ENCODE measurements at places on chromosomes 12 and 14.

DNA sequence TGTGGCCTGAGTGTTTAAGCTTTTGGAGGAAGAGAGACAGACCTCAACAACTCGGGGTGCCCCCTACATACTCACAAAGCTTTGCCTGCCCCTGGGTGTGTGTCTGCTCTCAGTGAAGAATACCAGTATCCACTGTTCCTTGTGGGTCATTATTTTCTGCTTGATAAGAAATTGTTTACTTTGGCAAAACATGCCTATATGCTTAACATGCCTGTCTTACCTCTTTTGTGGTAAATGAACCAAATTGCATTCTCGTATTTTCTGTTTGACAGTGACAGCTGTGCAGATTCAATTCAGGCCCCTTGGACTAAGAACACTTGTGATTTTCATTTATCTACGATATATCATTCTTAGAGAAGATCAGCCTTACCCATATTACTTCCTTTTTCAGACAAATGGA lies 50.6 kb upstream of the REP15 start:
- DNase-seq, result no peak

- no peak for DNase-seq
These were observed 1300.5 kb upstream of the TMEM132C start for GRCh38 chr12:126966498-126966897.

- DNase-seq, result no peak
These were observed 22.7 kb downstream of the SETD1B start for GRCh38 chr12:121826318-121827150.

DNA sequence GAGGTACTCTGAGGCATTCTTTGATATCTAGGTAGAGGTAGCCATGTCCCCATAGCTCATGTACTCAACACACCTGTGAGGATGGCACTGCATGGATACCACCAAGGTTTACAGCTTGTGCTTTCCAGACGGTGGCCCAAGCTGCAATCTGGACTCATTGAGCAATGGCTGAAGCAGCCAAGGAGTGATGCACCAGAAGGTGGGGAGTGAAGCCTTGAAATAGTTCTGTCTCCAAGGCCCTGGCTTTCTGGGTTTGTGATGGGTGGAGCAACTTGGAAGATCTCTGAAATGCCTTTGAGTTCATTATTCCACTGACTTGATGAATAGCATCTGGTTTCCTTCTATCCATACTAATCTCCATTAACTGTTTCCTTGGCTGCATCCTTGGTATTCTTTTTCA lies 290.0 kb upstream of the NOVA1 start:
- DNase-seq, result no peak

DNA sequence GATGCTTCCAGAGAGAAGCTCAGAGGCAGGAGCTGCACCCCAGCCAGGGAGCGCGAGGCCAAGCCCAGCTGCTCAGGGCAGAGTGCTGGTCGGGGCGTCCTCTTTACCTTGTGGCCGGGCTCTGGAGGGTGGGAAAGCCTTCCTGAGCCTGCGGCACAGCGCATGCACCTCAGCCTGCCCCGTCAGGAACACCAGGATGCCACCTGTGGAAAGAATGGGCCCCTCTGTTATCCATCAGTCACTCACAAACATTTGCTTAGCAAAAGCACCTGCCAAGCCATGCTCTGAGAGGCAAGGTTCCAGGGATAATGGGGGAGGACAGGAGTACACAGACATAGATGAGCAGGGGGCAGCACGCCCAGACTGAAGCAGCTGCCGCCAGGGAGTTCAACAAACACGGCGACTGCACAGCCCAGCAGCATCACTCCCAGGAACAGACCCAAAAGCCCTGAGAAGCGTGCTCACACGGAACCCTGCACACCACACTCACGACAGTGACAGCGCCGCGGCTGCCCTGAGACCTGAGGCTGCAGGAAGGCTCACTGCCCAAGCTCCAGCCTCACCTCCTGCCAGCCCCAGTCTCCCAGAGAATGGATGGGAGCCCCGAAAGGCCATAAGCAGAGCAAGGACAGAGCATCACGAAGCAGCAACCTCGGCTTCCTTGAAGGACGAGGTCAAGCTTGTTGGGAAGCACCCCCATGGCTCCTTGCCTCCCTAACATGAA lies 21.8 kb downstream of the DHX37 start:
- DNase-seq, result no peak

DNA sequence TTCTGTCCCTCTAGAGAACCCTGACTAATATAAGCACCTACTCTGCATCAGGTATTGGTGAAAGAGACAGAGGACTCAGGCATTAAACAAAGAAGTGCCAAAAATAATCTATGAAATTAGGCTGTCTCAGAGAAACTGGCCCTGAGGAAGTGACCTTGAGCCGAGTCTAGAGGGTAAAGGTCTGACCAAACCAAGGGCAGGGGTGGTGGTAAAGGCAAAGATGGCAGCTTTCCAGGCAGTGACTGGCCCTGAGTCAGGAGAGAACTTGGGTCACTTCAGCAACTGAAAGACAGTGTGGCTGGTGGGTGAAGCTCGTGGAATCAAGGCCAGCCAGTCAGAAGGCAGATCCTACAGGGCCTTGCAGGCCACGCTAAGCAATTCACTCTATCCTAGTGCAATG lies 30.6 kb downstream of the CDKL1 start:
- DNase-seq, result no peak

GRCh38 chr12:38501991-38502390 lies 185.4 kb downstream of the ALG10B start:
- no peak for DNase-seq

DNA sequence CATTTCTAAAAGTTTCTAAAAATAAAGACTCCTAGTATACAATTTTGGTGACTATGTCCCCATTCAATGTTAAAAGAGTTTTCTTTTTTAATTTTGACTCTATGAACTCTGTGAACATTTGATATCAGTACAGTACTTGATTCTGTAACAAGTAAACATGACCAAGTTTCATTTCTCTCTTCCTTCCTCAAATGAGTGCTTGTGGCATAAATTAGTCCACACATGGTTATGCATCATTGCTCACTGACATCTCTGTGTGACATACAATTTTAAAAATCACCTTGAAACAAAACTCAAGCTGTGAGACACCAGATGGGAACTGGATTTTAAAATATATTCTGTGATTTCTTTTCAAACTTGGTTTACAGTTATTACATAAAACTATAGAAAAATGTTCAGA lies 253.9 kb upstream of the MDGA2 start:
- no peak for DNase-seq

DNA sequence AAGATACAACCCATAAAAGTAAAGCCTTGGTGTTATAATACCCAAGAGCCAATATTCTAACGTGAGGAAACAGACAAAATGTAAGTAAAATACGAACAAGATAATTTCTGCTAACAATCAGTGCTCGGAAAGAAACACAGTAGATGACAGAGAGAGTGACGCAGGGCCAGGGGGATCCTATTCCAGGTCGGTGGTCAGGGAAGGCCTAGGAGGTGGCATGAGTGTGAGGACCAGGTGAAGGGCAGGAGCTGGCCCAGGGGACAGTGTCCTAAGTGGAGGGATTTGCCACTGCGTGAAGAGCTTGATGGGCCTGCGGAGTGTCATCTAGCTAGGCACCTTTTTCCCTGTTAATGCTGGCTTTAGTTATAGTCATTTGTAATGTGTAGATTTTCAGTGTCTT lies 35.3 kb downstream of the ETV6 start:
- no peak for DNase-seq

GRCh38 chr12:30580344-30580743 lies 115.3 kb downstream of the IPO8 start:
- DNase-seq, result no peak

DNA sequence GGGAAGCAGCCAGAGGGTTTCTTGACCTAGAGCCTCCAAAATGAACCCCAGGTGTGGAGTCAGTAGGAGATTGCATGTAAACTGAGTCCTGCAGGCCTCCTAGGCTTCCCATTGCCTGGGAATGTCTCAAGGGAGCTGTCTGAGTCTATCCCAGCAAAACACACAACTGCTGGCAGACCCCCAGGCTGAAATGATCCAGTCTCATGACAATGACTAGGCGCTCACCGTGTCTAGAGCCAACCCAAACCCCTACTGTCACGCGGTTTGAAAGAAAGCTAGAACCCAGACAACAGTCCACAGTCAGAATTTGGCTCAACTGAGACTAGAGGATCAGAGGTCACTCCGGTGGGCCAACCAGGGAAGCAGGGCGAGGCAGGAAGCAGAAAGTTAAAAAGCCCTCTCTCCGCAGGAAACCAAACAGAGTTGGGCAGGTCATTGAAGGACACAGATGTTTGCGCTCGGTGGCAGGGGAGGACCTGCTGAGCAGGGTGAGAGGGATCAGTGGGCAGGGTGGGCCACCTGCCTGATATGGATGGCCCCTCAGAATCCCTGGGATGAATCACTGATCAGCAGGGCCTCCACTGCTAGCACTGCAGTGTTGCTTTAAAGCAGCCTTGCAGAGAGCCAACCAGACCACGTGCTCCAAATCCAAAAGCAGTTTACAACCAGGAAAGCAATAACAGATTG lies 23.8 kb downstream of the ACTN1 start:
- DNase-seq, result no peak

DNA sequence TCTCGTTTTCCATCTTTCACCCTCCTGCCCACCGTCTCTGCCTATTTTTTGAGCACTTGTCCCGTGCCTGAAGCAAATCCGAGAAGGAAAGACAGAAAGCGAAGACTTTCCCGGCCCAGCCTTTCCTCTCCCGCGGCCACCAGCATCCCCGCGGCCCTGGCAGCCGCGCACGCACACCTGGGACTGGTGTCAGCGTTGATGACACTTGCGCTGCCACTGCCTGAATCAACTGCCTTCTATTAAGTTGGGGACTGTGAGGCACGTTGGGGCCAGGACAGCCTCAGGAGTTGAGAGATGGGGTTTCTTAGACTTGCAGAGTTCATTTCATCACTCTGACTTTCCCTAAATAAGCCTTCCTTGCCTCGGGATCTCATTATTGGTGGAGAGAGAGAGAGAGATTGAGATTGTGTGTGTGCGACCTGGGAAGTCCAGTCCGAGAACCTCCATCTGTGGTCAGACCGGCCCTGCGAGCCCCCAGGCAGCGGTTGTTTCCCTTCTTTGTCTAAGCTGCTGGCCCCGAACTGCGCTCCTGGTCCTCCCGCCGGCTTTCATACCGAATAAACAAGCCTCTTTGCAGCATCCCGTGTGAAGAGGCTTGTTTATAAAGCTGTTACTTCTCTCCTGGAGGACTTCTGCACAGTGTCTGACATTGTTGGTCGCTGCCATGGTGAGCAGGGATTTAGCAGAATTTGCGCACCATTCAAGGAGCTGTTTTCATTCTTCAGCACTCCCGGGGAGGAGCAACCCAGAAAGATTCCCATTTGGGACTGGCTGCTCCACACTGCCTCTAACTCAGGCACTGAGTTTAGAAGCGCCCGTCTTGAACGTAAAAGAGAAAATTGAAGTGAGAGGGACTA lies 1.5 kb downstream of the PDZRN4 start:
- DNase-seq, result no peak

DNA sequence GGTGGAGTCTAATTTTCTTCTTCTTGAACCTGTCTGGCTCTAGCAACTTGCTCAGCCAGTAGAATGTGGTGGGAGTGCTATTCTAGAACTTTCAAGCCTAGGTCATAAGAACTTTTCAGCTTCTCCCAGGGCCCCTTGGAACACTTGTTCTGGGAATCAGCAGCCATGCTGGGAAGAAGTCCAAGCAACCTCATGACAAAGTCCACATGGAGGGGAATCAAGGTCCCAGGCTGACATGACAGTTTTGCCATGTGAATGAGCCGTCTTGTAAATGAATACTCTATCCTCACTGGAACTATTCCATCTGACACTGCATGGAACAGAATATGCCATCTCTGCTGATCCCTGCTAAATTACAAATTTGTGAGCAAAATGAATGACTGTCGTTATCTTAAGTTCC lies 214.2 kb upstream of the TBX3 start:
- DNase-seq, result no peak

DNA sequence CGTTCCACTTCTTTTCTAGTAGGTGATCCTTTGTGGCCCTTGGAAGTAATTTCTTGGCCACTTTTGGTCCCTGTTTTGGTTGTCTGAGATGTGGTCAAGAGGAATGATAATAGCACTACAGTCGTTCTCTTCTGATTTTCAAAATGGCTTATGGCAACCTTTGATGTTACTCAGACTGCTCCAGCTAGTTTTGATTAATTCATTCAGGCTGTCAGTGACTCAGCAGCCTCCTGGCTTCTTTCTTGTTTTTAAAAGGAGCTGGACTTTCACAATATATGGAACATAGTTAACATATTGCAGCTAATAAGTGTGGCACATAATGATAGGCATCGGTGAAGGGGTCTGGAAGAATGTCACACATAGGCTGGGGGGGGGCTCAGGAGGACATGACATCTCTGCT lies 47.3 kb downstream of the WDR20 start:
- no peak for DNase-seq

- no peak for DNase-seq
These were observed 2.0 kb upstream of the CPNE8 start for GRCh38 chr12:38907201-38907923.

GRCh38 chr12:67415473-67415872 lies 146.3 kb downstream of the CAND1 start:
- DNase-seq, result no peak

DNA sequence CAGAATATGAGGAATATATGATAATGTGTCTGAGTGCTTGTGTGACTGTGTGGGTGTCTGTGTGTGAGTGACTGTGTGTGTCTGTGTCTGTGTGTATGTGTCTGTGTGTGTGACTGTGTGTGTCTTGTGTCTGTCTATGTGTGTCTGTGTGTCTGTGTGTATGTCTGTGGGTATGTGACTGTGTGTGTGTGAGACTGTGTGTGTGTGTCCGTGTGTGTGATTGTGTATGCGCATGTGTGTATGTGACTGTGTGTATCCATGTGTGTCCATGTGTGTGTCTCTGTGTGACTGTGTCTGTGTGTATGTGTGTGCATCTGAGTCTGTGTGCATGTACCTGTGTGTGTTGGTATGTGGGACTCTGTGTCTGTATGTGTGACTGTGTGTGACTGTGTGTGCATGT lies 1361.2 kb upstream of the TMEM132C start:
- no peak for DNase-seq

DNA sequence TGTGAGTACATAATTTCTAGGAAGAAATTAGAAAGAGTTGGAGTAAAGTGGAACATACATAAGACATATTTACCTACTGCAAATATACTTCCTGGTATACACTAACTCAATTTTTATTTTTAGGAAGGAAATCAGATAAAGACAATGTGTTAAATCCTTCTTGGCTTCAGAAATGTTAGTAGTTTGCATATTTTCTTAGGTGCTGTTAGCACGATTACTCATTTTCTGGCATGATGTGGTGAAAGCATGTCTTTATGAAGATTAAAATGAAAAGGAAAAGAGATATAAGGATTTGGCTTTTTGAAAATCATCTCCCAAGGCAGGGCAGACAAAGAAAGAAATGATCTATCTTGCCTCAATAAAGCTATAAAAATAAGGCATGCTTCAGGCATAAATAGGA lies 287.6 kb upstream of the E2F7 start:
- DNase-seq, result no peak

DNA sequence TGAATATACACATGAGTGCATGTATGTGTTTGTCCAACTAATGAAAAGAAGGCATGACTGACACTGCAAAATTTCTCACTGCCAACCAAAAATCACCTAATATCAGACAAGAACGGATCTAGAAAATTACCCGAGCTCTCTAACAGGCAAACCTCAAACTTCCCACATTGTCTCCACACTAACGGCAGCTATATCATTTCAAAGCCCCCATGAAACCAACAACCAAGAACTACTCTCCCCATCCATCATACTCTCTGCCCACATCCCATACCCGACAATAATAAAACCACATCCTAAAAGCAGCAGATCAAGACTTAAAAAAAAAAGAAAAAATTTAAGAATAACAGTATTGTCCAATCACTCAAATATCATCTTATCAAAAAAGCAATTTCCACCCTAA lies 227.1 kb downstream of the CEP128 start:
- no peak for DNase-seq

All from stimulated activated CD4-positive, alpha-beta T cell treated with anti-CD3 and anti-CD28 coated beads, Interleukin-1b, Interleukin-23, amount 100 ng/mL, for 4 hours (primary cell).